ENCODE measurements at places on chromosomes 12 and 14.
A peak's percentile ranks its signal among the peaks of the same experiment; 100 is the strongest.

DNA sequence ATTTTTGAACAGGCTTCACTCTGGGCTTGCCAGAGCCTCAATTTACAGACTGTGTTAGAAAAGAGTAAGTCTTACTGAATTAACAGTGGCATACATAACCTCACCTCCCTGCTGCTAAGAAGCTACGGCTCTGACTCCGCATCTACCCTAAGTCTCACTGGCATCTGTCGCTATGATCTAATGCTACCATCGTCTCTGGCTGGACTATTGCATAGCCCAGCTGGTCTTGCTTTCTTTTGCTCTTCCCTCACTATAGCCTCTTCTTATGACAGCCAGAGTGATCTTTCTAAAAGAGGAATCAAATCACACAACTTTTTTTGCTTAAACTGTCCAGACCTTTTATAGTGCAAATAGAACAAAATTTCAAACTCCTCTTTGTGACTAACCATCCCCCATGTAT is 81.1 kb downstream of the SLC24A4 start:
- no peak for DNase-seq

GRCh38 chr14:89134640-89135039 is 282.4 kb downstream of the FOXN3 start:
- no peak for DNase-seq

- no peak for DNase-seq
These were observed 65.1 kb upstream of the KTN1 start for GRCh38 chr14:55514819-55515490.

DNA sequence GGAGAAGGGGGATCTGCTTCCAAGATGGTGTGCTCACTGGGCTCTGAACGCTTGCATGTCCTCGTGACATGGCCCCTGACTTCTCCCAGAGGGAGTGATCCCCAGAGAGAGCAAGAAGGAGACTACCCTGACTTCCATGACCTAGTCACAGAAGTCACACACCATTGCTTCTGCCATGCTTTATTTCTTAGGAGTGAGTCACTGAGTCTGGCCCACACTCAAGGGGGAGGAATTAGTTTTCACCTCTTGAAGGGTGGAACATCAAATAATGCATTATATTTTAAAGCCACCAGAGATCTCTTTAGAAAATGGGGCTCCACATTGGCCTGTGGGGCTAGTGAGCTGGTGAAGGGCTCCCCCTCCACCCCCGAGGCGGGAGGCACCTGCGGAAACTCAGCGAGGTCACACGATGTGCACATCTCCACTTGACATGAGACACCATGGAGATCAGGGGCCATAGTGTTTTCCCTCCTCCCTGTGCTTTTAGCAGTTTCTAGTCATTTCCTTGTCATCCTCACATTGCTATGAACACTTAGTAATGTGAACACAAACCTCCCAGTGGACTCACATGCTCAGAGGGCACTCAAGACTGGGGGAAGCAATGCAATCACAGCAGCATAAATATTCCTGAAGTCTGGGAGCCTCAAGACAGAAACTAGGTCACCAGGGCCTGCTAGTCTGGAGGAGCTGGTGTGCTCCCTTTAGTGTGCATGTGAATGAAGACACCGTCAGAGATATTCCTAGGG is 87.4 kb upstream of the FZD10 start:
- DNase-seq = no peak

- no peak for DNase-seq
These were observed 157.0 kb upstream of the RMST start for GRCh38 chr12:97305651-97306050.

DNA sequence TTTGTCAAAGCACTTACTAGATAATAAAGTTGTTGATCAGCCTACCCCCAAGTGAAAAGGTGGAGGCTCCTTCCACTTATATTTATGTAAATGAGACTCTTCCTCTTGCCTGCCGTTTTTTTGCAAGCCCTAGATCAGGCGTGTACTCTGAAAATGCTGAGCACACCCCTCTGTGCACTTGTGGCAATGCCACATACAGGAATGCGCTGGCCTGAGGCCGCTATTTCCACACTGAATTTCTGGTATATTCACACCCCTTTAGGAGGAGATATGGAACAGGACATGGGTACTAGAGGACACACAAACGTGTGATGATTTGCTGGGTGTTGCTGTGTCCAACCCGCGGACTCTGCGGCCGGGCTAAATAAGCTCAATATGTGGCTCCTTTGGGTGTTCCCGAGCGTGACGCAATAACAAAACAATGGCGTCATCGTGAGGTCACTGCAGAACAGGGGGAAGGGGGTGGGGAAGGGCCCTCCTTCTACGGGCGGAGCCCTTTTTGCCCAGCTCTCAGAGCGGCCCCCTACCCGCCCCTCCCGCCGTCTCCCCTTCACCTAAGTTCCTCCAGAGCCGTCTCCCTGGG is 554 bp upstream of the TSPAN31 start:
- peak; percentile 91 for DNase-seq

- no peak for DNase-seq
These were observed 9.6 kb upstream of the ASIC1 start for GRCh38 chr12:50047693-50048250.

- no peak for DNase-seq
These were observed 5.3 kb downstream of the SPRYD3 start for GRCh38 chr12:53073881-53074280.

- DNase-seq = no peak
These were observed 82.2 kb downstream of the ATXN7L3B start for GRCh38 chr12:74619884-74620283.

- no peak for DNase-seq
These were observed 3.1 kb upstream of the BRF1 start for GRCh38 chr14:105303949-105304348.

DNA sequence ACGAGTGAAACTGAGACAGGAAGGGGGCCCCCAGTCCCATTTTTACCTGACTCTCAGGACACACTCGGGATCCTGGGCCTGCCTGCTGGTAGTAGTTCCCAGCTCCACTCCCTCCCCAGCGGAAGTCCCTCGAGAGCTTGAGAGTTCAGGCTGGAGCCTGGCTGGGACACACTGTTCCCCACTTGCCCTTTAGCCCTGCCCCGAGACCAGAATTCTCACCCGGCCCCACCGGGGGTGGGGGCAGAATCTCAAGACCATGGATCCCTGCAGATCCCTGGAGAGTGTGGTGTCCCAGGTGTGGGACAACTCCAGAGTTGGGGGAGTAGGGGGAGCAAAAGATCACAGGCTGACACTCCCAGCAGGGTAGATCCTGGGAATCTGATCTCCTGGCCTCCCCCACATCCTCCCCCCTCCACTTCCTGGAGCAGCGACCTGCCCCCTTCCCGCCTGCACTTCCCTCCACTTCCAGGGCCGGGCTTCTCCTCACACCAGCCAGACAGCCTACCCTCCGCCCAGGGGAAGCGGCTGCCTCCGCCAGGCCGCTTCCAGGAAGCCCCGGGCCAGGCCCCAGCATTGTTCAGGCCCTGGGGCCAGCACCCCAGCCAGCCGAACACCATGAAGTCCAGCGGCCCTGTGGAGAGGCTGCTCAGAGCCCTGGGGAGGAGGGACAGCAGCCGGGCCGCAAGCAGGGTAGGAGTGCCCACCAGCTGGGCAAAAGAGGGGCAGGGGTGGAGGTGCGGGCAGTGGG is at the start of gene TNS2:
TNS2 (plus strand) TSS at position 495 of the 748 bp plus-strand sequence; CDS start at position 616, 121 bp downstream.
- no peak for DNase-seq

DNA sequence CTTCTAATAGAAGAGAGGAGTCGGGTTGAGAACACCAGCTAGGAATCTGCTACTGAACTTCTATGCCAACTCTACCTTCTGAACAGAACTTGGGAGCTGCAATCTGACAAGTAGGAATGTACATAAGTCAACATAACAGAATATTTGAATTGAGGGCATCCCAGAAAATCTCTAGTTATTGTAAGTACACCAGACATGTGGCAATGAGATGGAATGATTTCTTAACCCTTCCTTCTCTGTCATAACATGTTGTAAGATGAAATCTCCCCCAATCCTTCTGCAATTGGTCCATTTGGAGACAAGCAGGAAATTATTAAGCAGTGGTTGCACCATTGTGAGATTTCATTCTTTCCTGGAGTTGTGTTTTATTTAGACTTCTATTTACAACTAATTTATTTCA is 68.7 kb upstream of the TMPO start:
- no peak for DNase-seq

DNA sequence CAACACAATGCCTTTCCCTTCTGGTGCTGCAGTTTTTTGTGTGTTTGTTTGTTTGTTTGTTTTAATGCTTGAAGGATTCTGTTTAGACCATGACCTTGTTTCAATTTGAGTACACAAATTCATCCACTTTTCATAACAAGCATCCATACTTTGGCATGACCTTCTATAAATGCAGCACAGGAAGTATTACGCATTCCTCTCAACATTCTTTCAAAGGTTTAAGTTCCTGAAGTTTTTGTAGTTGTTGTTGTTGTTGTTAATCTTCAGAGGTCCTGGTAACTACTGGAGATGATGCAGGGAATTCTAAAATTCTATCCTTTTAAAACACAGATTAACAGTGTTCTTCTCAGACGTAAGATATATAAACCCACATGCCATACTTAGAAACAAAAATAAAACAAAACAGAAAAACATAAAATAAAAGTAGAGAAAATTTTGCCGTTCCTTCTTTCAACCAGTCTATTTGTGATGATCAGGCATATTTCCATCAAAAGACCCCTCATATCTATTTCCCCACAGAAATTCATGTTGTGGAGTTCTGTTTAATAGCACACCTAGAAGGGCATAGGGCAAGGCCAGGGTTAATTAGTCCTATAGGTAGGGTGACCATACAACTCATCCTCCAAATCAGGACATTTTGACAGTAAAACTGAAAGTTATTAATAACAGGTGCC is 529.9 kb downstream of the NOVA1 start:
- DNase-seq = no peak

GRCh38 chr12:79555028-79555925 is 135.5 kb downstream of the PAWR start:
- DNase-seq = no peak

- no peak for DNase-seq
These were observed 290.2 kb downstream of the PRKD1 start for GRCh38 chr14:29637411-29637810.

DNA sequence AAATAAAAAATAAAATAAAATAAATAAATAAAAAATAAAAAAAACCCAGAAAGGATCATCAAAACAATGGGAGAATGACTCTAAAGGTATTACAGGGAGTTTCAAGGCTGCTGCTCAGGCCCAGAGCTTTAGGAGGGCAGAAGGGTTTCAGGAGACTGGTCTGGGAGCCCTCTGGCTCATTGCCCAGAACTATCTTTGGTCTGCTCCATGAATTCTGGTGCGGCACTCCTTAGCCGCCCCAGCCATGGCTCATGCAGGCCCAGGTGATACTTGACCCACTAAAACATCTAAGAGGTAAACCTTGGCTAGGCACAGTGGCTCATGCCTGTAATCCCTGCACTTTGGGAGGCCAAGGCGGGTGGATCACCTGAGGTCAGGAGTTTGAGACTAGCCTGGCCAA is 14.7 kb upstream of the TMED10 start:
- DNase-seq = no peak

DNA sequence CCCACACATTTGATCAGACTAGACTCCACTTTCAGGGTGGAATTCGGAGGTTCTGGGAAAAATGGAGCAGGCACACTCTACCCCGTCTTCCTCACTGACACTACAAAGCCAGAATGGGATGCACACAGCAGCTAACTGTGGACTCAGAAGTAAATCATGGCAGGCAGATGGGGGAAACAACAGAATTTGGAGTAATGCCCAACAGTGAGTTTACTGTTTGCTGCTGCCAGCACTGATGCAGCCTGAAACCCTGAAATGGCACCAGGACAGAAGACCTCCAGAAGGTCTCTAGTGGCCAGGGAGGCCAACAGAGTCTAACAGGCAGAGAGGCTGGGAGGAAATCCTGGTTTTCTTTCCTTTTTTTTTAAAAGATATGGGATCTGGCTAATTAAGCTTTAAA is 24.6 kb downstream of the KCTD10 start:
- DNase-seq = no peak

GRCh38 chr12:78088391-78088832 is 257.7 kb downstream of the NAV3 start:
- DNase-seq = no peak

GRCh38 chr12:121514184-121514742 is 66.6 kb downstream of the KDM2B start:
- no peak for DNase-seq

DNA sequence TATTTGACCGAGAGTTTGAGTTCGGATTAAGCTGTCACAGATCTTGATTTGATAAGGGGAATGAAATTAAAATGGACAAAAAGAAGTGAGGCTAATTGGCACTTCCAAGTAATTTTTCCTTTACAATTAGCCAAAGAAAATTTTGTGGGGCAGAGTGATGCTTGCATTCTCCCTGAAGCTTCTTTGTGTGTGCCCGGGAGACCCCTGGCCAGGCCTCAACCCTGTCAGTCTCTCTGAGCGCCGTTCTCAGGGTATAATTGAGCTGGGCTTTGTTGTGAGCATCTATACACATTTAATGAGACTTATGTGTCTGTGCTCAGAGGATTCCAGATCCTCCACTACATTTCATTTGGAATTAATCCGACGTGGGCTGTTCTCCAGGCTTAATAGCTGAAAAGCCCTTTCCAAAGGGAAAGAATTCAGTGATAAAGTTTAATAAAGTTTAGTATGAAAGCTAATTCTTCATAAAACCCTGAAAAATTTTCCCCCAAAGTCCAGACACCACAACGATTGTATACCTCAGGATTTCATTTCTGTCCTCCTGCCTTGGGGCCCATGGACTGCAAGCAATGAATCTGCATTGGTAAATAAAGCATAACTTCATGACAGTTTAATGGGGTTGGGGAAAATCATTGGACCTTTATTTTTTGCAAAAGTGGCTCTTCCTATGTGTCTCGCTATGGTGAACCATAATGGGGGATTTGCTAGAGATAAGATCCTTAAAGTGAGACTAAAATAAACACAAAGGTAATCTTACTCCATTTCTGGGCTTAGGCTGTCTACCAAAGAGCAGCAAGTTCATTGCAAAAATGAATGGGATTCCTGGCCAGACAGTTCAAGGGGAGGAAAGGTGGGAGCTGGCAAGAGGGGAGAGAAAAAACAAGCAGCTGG is 292.6 kb downstream of the C12orf75 start:
- no peak for DNase-seq

DNA sequence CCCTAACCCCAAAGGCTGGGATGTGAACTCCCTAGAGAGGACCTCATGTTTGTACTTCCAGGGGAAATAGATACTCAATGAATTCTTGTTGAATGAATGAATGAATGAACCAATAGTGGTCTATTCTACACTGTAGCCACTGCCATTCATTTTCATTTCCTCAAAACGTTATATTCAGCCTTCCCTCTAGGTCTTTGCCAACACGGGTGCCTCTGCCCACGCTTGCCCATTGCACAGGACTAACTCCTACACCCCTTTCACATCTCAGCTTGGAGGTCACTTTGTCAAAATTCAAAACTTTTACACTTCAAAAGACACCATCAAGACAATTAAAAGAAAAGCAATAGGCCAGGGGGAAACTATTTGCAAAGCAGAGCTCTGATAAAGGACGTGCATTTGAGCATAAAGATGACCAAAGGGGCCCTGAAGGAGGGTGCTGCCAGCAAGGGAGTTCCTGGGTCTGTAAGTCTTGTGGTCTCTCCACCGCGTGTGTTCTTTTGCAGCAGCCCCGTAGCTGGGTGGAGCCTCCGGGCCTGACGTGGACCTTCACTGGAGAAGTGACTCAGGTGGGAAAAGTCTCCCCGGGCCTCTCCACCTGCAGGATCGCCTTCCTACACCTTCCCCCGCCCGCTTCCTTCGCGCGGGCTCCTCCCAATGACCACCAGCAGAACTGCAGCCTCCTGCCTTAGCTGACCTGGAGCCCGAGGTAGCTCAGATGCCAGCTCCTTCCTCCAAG is 31.5 kb downstream of the TMEM63C start:
- peak; percentile 75 for DNase-seq

- DNase-seq = no peak
These were observed 318.1 kb upstream of the RTL1 start for GRCh38 chr14:101221549-101222160.

- no peak for DNase-seq
These were observed 20.9 kb downstream of the DLGAP5 start for GRCh38 chr14:55170526-55170925.
